ENCODE measurements at places on chromosomes 7 and 10.

DNA sequence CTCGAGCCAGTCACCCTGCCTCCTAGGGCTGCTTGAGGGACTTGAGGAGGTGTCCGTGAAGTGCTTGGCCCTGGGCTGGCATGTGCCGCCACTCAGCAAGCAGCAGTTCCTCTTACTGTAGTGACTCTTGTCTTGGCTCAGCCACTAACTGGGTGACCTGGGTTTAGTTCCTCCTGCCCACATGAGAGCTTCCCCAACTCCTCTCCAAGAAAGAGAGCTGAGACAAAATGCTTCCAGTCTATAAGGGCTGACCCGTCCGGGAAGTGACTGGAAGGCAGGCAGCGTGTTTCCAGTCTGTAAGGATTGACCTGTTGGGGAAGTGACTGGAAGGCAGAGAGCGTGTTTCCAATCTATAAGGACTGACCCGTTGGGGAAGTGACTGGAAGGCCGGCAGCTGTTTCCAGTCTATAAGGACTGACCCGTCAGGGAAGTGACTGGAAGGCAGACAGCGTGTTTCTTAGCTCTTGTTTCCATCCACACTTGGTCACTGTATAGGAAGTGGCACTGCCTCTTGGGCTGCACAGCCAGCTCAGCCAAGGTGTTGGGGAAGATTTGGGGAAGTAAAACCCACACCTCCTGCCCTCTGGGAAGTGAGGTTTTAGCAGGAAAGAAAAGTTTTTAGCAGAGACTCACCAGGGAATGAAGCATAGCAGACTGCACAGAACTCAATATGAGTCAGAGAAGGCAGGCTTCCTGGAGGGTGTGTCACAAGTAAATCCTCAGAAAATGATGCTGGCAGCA, 53.3 kb upstream of the PPIF start:
- DNase-seq, result peak; percentile 79

- no peak for DNase-seq
Observed at GRCh38 chr10:92849234-92849525, 860 bp downstream of the EXOC6 start.

DNA sequence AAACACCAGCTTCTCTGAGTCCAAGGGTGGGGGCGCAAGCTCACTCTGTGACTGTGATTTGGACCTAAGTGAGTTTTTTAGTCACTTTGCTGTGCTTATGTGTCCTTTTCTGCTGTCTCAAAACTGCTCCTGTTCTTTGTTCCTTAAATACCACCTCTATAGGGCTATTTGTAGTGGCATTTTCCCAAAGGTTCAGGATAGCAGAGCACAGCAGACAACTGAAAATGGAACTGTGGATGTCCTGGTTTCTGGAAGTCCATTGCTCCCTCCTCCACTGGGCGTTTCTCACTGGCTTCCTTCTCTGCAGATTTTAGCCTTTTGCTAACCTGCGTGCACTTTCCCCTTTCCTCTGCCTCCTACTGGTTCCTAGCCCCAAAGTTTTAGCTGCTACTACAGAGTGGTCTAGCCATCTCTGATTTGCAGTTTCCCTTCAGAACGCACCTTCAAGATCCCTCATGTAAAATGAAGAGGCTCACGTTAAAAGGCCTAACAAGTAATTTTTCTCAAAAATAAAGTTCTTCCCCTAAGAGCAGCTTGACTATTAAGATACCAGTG, 25.6 kb downstream of the BLVRA start:
- DNase-seq, result no peak

DNA sequence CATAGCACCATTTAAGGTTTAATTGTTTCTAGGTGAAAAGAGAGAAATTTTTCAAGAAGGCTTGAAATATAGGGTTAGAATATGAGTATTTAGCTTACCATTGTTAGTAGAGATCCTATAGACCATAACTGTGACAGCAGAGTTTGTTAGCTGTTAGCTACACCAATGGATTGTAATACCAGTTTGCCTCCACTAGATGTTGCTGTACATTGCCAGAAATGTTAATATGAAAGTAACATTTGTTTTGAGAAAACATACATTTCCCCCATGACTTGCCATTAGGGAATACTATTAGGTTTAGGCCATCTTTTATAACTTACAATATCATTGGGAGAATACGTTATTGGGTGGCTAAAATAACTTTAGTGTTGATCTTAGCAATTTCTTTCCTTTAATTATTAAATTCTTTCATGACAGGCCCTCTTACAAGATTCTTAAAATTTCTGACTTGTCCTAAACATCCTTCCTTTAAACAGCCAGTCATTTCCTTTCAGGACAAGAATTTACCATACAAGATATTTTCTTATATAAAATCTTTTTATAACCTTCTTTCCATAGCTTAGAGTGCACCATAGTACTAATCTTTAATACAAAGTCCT, 39.5 kb downstream of the ZNF117 start:
- DNase-seq, result peak; percentile 15

DNA sequence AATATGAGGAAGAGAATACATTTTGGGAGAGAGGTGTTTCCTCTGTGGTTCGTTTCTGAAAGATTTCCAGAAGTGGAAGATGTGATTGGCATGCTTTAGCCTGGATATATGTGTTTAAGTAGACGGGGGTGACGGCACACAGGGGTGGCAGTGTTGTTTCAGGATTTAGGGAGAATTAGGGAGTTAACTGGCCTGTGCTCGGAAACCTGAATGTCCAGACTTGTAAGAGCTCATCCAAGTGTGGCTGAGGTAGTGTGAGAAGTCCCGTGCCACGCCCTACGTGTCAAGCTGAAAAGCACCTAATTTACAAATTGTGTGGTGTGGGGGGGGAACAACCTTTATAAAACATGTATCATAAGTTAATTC, 1.1 kb downstream of the RALA start:
- DNase-seq, result peak; percentile 24

DNA sequence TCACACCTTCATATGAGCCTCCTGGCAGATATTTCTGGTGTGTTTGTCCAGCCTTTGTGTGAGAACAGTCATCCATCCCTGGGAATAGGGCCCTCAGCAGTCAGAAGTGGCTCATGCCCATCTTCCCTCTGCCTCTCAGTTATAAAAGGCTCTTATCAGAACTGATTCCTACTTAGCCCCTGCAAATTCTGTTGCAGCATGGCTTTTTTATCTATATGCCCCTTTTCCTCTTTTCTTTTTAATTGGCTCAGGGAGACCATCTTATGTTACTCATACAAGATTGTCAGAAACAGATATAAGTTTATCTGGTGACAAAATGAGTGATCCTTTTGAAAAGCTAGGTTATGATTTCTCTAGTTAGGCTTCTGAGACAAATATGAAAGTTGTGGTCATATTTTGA, 194.1 kb downstream of the CREB5 start:
- no peak for DNase-seq

DNA sequence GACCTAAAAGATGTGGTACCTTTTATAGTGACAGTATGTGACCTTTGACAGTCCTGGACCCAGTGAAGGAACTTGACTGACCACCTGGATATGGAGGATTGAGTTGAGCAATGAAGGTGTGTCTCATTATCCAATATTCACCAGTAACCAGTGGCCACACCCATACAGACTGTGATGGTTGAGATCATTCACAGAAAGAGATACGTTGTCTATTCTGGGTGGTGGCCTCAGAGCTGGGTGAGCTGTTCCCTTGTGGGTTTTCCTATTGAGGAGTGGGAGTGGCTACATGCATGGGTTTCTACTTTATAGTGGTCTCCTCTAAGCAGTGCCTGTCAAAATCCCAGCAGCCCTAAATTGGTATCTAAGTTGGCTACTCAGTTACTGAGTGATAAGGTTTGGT, 507.4 kb downstream of the SORCS3 start:
- DNase-seq, result no peak

- peak; percentile 68 for DNase-seq
Observed at GRCh38 chr10:69863580-69863979, 61.9 kb downstream of the COL13A1 start.

GRCh38 chr10:114017271-114017670, 26.4 kb upstream of the ADRB1 start:
- no peak for DNase-seq

DNA sequence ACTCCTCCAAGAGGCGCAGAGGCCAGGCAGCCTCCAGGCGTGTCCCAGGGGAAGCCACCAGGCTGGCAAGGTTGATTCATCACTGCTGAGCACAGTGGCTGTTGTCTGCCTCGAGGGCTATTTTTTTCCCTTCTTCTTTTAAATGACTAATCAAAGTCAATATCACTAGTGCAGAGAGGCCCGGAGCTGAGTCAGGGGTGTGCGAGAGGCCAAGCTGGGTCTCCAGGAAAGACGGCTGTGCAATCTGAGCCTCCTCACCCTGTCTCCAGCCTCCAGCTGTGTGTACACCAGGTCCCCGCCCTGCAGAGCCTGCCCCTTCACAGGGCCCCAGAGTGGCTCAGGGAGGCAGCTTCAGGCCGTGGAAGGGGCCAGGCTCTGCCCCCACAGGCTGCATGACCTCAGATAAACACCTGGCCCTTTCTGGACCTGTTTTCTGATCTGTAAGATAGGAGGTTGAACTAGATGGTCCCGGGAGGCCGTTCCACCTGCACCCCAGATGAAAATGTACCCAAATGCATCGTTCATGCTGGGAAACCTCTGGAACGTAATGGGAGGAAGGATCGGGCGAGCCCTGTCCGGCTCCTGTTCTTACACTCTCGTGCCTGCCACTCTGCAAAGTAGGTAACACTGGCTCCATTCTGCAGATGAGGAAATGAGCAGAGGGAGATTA, 3.7 kb downstream of the STX1A start:
- DNase-seq, result peak; percentile 100

DNA sequence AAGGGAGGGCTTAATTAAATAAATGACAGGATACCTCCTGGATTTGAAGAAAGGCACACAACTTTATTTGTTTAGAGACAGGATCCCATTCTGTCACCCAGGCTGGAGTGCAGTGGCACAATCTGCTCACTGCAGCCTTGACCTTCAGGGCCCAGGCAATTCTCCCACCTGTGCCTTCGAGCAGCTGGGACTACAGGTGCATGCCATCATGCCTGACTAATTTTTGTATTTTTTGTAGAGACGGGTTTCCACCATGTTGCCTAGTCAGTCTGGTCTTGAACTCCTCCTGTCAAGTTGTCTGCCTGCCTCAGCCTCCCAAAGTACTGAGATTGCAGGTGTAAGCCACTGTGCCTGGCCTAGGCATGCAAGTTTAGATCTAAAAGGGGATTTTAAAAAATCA, 272.7 kb upstream of the MBL2 start:
- no peak for DNase-seq

GRCh38 chr10:79413196-79413595, 32.2 kb downstream of the ZCCHC24 start:
- DNase-seq, result peak; percentile 89

DNA sequence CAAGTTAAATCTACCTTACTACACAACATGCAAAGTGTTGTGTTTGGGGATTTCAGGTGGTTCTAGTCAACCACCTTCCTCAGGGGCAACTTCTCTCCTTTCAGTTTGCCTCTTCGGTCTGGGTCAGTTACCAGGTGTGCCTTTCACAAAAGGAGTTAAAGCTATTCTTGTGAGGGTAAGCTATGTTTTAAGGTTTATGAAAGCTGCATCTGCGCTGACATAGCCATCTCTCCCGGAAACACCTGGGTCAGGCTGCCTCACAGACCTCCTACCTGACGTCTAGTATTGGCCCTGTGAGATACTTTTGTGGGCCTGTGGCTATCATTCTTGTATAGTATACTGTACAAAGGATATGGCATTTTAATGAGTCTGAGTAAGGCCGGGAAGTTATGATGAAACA, 67.7 kb upstream of the ITGA8 start:
- DNase-seq, result no peak

GRCh38 chr7:64667311-64667710, 1.4 kb downstream of the ZNF107 start:
- DNase-seq, result no peak

DNA sequence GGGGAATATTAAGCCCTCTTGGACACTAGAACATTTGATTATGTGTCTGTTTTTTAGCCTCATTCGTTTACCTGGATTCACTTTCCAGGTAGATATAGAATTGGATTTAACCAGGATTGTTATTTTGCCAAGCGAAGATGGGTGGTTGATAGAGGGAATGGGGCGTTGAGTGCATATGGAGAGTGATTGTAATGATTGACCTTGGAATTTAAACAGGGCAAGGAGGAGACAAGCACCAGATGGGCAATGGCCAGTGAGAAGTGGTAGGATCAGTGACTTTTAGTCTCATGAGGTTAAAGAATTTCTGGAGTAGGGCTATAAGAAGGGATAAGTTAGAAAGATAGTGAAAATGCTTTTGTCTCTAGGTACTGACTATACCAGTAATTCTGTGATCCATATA, 211.2 kb upstream of the CSTF2T start:
- DNase-seq, result no peak

GRCh38 chr7:93757426-93757825, 133.1 kb downstream of the TFPI2 start:
- peak; percentile 11 for DNase-seq

DNA sequence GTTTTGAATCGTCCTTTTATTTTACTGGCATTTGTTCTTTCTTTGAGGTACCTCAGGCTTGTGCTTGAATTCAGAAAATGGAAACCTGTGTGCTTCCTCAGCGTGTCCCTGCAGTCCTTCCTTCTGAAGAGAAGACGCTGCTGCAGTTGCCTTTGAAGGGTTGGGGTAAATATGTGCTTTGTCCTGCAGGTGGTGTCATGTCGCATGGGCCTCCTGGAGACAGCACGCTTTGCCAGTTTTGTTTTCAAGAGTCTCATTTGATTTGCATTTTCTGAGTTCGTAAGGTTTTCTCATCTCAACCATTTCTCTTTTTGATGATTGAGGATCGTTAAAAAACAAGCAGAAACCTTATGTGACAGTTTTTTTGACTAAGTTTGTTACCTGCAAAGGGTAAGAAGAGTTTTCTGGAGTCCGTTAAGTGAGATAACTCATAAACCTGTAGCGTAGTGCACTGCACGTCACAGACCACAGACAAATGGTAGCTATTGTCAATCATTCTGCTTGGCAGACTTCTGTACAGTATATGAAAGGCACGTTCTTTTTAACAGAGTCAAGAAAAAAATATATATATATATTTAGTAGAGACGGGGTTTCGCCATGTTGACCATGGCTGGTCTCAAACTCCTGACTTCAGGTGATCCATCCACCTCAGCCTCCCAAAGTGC, 57.0 kb downstream of the CDC123 start:
- no peak for DNase-seq

DNA sequence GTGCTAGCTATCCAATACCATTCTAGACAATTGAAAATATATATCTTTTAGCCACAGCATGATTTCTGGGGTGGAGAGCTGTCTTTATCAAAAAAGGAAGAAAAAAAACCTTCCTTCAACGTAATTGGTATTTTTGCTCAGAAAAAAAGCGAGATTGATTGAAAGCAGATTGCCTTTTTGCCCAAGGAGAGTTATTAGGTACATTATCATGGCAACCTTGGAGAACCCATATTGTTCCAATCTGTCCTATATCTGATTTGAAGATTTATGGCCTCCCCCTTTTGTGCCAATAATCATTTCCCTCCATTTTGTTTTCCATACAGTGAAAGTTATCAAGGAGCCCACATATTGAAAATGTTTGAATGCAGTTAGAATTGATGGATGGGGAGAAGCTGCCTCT, 544.5 kb downstream of the KCNMA1 start:
- DNase-seq, result no peak

DNA sequence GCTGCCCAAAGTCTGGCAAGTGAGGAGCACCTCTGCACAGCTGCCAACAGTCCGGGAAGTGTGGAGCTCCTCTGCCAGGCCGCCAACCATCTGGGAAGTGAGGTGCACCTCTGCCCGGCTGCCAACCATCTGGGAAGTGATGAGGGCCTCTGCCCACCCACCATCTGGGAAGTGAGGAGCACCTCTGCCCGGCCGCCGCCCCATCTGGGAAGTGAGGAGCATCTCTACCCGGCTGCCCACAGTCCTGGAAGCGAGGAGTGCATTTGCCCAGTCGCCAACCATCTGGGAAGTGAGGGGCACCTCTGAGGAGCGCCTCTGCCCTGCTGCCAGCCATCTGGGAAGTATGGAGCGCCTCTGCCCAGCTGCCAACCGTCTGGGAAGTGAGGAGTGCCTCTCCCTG, 893.7 kb downstream of the TYW1 start:
- DNase-seq, result no peak

- DNase-seq, result peak; percentile 13
Observed at GRCh38 chr10:35925493-35925892, 283.4 kb upstream of the FZD8 start.

All from HT1080 (cell line).